ENCODE measurements at places on chromosomes 13 and 19. TPM values are rescaled to one million over a fixed set of nuclear protein-coding genes. Genes with fewer than 3 reads are reported as not detected.

DNA sequence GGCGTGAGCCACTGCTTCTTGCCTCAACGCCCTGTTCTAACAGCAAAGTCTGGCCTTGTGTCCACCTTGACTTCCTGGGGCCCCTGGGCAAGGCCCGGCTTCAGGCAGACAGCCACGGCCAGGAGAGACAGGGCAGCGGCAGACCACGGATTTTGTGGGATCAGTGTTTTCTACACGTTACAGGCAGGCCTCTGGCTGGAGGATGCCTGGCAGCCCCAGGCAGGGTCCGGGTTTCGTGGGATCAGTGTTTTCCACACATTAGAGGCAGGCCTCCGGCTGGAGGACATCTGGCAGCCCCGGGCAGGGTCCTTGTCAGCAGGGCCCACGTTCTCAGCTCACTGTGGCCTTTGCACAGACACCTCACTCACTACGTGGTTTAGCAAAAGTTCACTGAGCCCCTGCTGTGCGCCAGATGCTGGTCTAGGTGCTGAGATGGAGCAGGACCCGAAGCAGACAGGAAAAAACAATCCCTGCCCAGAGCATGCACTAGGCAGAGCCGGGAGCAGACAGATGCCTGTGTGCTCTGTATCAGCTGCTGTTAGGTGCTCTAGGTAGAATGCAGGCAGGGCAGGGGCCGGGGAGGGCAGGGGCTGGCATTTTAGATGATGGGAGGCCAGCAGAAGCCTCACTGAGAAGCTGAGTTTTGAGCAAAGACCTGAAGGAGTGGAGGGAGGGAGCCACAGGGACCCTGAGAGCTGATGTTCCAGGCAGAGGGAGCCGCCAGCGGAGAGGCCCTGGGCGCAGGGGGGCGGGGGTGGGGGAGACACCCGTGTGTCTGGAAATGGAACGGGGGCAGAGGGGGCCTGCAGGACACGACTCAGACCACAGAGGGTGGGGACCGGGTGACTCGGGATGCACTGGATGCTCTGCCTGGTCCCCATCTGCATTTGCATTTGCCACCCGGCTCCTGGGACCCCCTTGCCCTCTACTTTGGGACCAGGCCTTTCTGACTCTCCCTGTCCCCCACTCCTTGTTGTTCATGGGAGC, 25.0 kb upstream of the NCCRP1 start:
- no peak for DNase-seq

- no peak for DNase-seq
Measured at GRCh38 chr13:67395577-67395976, 165.4 kb upstream of the PCDH9 start.

DNA sequence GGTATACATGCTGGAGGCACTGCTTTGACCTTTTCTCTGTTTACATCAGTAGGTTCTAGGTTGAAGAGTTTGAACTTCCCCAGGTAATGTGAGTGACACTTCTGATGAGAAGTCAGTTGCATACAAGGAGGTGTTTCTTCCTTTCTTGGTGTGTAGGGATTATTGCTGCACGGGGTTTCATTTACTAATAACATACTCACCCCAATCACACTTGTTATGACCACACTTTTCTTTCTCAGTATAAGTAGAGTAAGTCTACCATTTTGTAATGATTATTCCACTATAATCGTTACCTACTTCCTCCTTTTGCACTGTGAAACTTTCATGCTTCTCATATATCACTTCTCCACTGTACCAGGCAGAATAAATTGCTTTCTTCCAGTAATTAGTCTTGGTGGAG, 138.0 kb downstream of the TNFSF13B start:
- no peak for DNase-seq

DNA sequence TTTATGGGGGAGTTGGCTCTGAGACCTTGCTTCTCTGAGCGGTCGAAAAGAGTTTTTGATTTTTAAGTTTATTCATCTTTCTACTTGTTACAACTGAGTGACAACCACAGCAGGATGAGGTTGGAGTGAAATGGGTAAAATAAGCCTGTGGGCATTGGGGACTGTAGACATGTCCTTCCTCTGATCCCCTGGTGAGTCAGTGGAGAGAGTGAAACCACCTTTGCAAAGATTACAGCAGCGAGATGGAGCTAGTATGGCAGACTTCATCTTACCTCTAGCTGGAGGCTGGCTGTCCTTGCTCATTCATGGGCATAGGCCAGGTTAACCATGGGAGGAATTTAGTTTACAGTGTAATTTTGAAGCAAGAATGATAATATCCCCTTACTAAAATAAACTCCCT, 30.9 kb upstream of the PSG9 start:
- DNase-seq = no peak

- DNase-seq = no peak
Measured at GRCh38 chr13:59012731-59013130, 1151.0 kb downstream of the DIAPH3 start.

GRCh38 chr13:99066219-99066618, 88.4 kb upstream of the DOCK9 start:
- DNase-seq = no peak

- DNase-seq = no peak
Measured at GRCh38 chr19:43883864-43884263, 51.2 kb downstream of the ZNF45 start.

GRCh38 chr13:30618930-30619279, 1.2 kb downstream of the USPL1 start:
- DNase-seq = no peak

DNA sequence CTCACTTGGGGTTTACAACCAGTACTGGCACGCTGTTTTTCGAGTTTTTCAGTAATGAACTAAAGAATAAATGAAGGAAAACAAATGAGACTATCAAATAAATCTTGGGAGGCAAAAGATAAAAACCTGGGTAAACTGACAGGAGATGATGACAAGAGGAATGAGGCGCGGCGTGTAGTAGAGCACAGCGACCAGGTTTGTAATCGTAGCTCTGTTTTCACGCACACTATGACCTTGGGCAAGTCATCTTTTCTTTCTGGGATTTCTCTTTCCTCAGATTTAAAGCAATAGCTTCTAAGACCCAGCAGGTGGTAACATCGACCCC, 419 bp downstream of the MRPS31 start:
- no peak for DNase-seq

DNA sequence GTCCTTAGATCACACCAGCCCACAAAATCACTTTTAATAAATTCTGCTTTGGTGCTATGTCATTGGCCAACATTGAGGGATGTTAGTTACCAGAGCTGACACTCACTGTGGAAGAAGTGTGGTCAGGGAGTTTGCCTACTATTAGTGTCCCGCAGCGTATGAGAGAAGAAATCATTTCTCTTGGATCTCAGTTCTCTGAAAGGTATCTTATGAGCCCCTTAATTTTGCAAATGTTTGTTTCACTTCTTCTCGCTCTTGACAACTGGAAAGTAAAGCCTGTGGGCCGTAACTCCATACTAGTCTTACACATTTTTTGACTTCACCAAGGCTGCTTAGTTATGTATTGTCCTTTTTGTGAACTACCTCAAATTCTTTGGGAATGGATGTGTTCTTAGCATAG, 80.9 kb downstream of the FLT1 start:
- DNase-seq = no peak

- DNase-seq = no peak
Measured at GRCh38 chr13:33276570-33276969, 9.0 kb downstream of the STARD13 start.

GRCh38 chr13:66532146-66532545, 698.0 kb downstream of the PCDH9 start:
- no peak for DNase-seq

DNA sequence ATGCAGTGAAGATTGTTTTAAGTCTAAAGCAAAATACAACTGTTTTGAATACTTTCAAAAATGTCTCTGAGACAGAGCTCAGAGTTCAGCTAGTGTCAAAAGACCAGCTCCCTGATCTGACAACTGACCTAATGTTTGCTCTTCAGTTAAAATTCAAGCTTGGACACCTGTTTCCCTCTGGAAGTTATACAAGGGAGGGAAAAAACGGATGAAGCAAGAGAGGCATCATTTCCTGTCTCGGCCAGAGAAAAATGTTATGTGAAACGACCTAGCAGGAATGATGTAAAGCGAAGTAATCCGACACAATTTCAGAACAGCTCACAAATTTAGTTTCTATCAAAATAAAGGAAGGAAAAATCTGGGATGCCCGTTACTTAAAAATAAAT, 59.4 kb downstream of the ZAR1L start:
- no peak for DNase-seq

- no peak for DNase-seq
Measured at GRCh38 chr13:34926508-34926907, 15.6 kb upstream of the NBEA start.

DNA sequence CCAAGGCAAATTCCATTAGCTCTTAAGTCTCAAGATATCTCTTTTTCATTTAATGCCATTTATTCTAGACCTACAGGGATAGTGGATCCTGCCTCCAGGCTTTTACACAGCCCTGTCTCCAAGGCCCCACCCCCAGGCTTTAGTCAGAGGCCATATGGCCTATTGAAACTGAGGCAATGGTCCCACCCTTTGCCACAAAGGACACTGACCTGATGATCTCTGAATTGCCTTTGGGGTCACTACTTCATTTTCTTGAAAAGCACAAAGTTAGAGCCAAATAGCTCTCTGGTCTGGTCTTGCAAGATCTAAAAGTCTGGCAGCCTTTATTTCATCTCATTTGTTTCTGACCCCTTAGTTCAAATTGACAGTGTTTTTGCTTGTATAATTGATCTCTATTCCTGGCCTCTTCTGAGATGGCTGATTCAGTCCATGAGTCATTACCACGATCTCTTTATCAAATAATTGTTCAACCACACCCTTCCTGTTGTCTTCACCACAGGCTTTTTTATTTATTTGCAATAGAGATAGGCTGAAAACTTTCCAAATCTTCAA, 209.8 kb downstream of the FGF14 start:
- no peak for DNase-seq

DNA sequence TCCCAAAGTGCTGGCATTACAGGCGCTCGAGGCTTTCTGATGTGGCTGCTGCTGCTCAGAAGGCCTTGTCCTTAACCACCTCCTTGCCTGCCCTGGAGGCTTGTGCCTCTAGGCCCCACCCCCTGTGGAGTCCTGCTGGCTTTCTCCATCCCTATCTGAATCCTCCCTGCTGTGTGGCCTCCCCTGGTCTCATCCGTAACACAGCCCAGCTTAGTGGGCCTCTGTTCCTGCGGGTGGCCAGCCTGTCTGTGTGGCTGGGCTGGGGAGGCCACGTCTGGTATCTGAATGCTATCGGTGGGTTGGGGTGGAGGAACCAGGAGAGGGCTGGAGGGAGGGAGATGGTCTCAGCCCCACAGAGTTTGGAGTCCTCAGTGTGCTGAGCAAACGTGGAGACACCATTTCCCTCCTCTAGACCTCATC, 4.7 kb downstream of the RPL28 start:
- DNase-seq = no peak

GRCh38 chr19:290372-291005, 714 bp downstream of the PLPP2 start:
- DNase-seq = no peak

DNA sequence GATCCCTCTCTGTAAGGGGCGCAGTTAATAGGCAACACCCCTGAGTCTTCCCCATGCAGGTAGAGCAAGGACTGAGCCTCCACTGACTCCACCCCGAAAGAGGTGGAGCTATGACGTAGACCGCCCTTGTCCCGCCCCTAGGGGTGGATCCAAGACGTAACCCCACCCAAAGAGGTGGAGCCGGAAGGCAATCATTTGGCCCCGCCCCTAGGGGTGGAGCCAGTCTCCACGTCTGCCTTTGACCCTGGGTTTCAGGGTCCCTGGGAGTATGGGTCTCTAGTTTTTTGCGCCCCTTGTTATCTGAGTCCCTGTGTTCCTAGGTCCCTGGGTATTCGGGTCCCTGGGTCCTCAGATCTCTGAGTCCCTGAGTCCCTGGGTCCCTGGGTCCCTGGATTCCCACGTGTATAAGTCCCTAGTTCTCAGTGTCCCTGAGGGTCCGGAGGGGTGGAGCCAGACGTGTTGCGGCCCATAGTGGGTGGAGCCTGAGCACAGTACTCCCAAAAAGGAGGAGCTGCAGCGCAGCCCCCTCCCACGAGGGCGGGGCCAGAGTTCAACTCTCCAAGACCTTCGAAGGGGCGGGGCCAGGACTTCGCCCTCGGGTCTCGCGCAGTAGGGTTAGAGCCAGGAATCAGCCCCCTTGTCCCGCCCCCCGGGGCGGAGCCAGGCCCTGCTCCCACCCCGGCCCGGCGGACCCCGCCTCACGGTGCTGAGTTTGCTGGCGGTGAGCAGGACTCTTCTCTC, 5.3 kb downstream of the DENND1C start:
- peak; percentile 66 for DNase-seq

GRCh38 chr19:15279326-15279904, 47.2 kb upstream of the EPHX3 start:
- no peak for DNase-seq

DNA sequence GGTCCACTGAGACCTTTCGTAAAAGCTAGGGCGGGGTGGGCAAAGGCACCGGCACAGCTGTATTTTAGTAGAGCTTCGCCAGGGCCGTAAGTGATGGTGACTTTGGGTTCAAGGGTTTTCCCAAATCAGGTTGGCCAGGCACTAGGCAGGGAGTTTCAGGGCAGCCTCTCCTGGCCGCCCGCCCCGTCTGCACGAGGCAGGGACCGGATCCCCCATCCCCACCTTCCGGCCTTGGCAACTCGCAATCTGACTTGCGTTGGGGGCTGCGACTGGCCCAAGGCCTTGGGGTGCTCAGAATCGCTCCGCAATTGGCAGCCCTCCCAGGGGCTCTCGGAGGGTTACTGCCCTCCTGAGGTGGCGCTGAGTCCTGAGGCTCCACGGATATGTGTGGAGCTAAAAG, 4.1 kb upstream of the ZIC5 start:
- DNase-seq = no peak

- no peak for DNase-seq
Measured at GRCh38 chr19:681029-682019, 5.1 kb downstream of the FSTL3 start.

GRCh38 chr19:12801466-12802266, at the start of the genes PRDX2 and THSD8:
Gene PRDX2, minus strand, starts transcription at chr19:12801800. Its CDS starts 539 bp downstream, at chr19:12801261.
Gene THSD8, plus strand, starts transcription at chr19:12802069. Its CDS starts 3 bp downstream, at chr19:12802072.
- no peak for DNase-seq

DNA sequence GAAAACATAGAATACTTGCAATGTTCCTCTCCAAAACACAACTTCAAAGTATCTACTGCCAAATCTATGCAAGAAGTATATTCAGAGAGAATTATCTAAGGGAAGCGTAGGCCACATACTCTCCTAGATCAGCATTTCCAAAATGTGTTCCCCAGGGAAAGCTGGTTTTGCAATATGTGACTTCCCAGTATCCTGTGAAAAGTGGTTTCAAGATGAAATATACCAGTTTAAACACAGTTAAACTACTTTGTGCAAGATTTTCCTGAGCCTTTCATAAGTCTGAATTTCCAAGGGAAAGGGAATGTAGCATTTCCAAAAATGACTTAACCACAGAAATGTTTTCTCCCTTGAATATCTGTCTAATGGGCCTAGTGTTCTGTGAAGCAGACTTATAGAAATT, 7.6 kb downstream of the STARD13 start:
- DNase-seq = no peak

ERICH6B gene
- not detected for total RNA-seq

RPS16 gene
- total RNA-seq = 2,362 TPM

IL4I1 gene
- 9.5 TPM for total RNA-seq

LIM2 gene
- total RNA-seq = not detected

PSG11 gene
- not detected for total RNA-seq

FGF21 gene
- total RNA-seq = not detected

CEACAM7 gene
- total RNA-seq = not detected

B3GNT8 gene
- 1.6 TPM for total RNA-seq

ZNF813 gene
- total RNA-seq = 2.6 TPM
